Fibroblast of skin of right quadriceps (primary cell): ENCODE measurements at places on chromosomes 4 and X.

DNA sequence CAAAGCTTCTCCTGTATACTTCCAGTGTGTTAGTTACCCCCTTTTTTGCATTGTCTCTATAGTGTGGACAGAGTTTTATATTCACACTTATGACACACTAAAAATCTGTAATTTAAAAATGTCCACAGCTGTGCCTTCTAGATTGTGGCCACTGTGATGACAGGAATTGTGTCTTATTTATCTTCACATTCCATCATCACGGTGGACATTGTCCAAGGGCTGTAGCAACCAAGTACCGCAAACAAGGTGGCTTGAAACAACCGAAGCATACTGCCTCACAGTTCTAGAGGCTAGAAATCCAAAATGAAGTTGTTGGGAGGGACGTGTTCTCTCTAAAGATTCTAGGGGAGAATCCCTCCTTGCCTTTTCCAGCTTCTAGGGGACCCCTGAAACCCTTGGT, 32.3 kb downstream of the CHRNA9 start:
- DNase-seq, result peak; percentile 10

GRCh38 chrX:46488712-46489111, 56.5 kb downstream of the ZNF674 start:
- no peak for DNase-seq

DNA sequence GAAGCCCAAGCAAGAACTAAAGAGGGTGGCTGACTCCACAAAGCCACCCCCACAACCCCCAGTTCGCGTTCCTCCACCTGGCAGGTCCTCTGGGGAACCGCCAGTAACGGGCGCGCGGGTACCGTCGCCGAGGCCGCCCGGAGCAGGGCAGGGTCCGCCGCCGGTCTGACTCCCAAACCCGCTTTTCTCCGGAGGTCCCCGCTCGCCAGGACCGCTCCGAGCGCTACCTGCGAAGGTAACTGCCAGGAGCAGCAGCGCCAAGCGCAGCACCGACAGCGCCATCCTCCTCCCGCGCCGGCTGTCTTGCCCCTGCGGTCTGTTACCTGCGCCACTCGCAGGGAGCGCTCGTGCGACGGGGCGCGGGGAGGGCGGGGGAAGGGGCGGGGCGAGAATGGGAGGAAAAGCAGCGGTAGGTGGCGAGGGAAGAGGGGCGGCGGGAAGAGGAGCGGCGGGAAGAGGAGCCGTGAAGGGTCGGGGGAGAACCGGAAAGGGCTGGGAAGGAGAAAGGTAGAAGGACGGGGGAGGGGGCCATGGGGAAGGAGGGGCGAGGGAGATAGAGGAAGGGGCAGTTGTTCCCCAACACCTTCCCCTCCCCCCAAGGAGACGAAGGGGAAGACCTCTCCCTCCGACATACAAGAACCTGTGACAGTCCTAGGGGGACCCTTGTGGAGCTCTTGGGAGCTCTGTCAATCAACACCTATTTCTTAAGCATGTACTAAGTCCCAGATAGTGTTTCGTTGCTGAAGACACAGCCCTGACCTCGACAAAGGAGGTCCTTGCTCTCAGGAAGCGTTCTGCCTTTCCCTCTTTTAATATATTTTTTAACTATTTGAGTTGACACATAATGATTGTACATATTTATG, at the start of gene SPINK2:
Gene SPINK2 (minus strand): TSS at position 321 of the 863 bp plus-strand sequence. CDS start 39 bp downstream, at position 282.
- DNase-seq, result no peak

DNA sequence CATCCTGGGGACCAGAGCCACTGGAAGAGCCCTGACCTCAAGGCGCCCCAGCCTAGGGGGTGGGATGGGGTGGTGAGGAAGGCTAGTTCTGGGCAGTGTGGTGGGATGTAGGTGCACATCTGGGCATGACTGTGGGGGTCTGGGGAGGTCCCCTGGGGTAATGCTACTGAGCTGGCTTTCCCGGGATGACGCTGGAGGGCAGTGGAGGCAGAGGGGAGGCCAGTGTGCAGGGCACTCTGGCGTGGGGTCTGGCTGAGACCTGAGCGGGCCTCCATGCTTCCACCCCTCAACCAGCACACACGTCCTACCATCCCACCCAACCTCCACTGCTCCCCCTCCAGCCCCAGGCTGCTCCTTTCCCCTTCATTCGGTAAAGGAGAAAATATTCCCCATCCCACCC, 4.8 kb upstream of the SH3BP2 start:
- no peak for DNase-seq

GRCh38 chrX:17052210-17052609, 105.8 kb downstream of the REPS2 start:
- DNase-seq, result peak; percentile 70

DNA sequence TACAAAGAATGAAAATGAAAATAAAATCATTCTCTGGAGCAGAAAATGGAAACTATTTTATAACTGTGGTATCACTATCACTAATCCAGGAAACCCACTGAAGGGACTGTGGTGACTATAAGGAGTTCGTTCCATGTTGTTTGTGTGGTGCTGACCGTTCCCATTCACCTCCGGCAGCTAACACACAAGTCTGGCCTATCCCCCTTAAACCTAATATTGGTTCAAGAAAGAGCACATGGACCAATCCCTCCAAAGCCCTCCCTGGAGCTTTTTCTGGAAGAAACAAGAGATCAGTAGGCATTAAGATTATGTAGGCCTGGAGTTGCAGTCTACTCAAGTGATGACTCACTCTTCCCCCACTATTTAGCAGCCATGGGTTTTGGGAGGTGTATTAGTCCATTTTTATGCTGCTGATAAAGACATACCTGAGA, 25.9 kb upstream of the FAM241A start:
- DNase-seq, result no peak

GRCh38 chr4:86129546-86129945, 230.3 kb downstream of the MAPK10 start:
- no peak for DNase-seq

DNA sequence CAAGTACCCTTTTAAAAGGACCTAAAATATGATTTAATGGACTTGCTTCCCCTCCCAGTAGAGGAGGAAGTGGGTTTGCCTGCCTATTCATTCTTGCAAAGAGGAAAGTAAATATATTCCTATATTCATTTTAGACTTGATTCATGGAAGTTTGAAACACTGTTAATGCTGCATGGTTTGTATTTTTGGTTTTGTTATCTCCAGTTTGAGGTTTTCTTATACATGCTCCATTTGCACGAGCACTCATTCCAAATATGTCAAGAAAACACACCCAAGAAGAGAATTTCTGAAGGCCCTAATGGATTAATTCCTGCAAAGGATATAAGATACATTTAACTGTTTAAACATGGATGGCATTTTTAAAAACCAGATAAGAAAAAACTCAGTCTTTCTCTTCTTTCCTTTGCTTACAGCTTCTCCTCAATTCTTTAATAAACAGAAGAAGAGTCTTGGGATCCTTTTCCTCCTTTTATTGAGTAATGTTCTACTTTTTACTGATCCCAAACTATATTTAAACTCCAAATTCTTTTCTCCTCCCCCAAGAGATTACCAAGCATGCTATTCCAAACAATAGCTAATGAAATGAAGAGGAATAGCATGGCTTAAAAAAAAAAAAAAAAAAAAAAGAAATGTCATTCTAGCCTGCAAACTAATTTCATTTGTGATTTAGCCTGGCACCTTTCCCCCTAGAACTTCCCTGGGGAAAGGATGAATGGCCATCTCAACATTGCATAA, 54.6 kb upstream of the LDB2 start:
- DNase-seq, result peak; percentile 49

- peak; percentile 44 for DNase-seq
Measured at GRCh38 chr4:138910914-138911336, 104.7 kb upstream of the NOCT start.

- DNase-seq, result no peak
Measured at GRCh38 chr4:61296144-61296543, 96.0 kb downstream of the ADGRL3 start.

- peak; percentile 64 for DNase-seq
Measured at GRCh38 chr4:113878668-113879067, 100.8 kb downstream of the ARSJ start.

- peak; percentile 55 for DNase-seq
Measured at GRCh38 chrX:39772057-39772832, 325.5 kb downstream of the BCOR start.

GRCh38 chr4:123159479-123159878, 237.1 kb upstream of the NUDT6 start:
- no peak for DNase-seq

DNA sequence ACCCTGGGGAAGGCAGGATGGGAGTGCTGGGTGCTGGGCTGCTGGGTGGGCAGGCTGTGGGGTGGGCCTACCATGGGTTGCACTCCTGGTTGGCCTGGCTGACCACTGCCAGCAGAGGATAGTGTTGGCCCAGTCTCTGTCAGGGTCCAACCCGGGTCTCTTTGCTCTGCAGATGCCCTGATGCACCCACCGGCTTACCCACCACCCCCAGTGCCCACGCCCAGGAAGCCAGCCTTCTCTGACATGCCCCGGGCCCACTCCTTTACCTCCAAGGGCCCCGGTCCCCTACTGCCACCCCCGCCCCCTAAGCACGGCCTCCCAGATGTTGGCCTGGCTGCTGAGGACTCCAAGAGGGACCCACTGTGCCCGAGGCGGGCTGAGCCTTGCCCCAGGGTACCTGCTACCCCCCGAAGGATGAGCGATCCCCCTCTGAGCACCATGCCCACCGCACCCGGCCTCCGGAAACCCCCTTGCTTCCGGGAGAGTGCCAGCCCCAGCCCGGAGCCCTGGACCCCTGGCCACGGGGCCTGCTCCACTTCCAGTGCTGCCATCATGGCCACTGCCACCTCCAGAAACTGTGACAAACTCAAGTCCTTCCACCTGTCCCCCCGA, 14.2 kb upstream of the ADD1 start:
- DNase-seq, result no peak

- DNase-seq, result no peak
Measured at GRCh38 chrX:17842769-17843525, 18.2 kb downstream of the RAI2 start.

DNA sequence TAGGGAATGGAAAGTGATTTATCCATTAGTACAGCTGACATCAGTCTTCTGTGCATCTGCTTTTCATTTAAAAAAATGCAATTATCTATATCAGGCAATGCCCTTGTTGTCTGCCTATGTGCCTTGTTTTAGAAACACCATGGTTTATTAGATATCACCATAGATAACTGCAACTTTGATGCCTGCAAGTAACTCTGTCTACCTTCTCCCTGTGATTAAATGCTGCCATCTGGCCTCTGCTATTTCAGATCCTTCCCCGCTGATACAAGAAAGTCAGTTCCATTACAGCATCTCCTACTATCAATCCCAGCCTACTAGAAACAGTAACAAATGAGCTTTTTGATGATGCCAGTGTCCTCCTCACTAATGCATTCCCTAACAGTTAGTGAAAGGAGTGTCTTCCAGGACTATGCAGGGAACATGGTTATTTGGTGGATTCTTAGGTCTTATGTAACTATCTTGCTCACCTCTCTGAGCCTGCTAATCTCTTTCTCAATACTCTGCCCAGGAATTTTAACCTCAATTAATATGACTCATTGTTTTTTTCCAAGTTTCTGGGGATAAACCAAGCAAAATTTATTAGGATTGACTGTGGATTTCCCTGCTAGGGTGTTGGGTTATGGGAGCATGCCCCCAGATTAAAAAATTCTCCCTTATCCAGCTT, 444.9 kb downstream of the RAPGEF2 start:
- peak; percentile 54 for DNase-seq

DNA sequence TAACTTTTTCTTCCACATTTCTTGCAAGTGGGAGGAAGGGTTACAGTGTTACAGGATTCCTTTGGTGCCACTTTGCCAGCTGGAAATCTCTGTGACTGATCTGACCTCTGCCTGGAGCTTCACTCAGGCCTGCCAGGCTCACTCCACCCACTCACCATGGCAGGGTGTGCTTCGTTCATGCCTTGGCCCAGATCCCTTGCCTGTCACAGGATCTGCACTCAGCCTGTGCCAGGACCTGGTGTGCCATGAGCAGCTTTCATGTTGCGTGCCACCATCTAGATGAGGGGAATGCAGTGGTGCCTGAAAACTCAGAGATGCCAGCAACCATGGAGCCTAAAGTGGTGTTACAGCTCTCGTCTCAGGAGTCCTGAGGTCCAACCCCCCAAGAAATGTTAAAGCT, 2596.4 kb downstream of the PCDH7 start:
- no peak for DNase-seq

- no peak for DNase-seq
Measured at GRCh38 chr4:171717231-171717741, 95.9 kb upstream of the GALNTL6 start.

GRCh38 chr4:78031417-78031950, 25.6 kb upstream of the FRAS1 start:
- DNase-seq, result no peak

DNA sequence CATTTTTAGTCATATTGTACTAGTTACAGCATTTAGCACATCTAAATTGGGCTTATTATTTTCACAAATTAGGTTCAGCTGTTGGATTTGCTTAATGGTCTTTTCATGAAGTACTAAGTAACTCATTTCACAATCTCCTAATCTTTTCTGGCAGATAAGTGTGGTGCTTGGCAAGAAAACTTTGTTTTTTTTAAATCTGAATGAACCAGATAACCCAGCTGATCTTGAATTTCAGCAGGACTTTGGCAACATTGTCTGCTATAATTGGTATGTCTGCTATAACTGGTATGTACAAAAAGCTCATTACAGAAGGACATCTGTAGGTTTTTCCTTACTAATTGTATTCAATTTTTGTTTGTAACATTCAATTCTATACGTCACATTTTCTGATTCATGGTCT, 22.7 kb downstream of the WDR19 start:
- DNase-seq, result no peak
